ENCODE measurements at places on chromosomes 12 and 14.

DNA sequence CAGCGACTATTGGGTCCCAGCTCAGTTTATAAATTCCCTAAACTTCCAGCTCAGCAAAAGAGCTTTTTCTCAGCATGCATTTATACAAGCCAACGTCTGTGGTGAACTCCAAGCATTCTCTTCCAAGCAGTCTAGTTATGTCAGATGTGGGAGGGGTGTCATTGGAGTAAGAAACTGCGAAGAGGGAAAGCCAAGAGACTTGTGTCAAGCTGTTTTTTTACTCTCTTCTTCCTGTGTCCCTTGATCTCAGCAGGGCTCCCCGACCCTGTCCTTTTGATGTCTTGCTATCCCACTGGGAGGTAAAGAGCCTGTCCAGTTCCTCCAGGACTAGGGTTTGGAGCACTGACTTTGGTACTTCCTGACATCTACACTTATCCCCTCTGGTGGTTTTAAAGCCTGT lies 69.0 kb downstream of the PPM1H start:
- DNase-seq = no peak

DNA sequence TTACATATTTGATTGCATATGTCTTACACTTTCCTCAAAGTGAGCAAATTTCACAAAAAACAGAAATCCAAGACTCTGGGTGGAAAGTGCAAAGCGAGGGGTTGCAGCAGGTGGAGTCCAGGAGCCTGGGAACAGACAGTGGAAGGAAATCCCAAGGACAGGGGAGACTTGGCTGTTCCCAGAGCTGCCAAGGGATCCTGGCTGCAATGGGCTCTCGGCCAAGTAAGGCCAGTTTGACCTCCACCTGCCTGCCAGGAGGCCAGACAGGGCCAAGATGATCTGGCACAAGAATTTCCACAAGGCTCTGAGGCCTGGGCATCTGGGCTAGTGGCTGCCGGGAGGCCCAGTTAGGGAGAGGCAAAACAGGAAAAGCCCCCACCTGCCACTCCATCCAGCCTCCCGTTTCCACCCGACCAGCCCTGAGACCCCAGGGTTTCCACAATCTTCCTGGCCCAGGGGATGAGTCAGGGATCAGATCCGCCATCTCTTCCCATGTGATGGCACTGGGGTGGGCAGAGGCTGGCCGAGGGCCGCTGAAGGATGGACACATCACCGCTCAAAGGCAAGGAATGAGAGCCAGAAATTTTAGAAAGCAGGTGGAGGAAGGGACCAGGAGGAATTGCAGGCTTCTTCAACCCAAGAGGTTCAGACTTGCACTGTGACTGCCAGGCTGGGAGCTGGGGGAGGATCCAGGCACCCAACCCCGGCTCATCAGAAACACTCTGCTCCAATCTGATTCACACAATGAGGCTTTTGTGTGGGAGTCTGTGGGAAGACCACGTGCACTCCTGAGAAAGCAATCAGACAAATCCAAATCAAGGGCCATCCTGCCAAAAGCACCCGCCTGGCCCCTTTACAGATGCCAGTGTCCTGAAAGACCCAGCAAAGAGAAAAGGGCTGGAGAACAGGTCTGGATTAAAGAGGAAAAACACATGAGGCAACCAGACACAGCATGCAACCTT lies 16.3 kb downstream of the SCARB1 start:
- no peak for DNase-seq

GRCh38 chr12:6097411-6097810 lies 27.1 kb downstream of the VWF start:
- DNase-seq = no peak

DNA sequence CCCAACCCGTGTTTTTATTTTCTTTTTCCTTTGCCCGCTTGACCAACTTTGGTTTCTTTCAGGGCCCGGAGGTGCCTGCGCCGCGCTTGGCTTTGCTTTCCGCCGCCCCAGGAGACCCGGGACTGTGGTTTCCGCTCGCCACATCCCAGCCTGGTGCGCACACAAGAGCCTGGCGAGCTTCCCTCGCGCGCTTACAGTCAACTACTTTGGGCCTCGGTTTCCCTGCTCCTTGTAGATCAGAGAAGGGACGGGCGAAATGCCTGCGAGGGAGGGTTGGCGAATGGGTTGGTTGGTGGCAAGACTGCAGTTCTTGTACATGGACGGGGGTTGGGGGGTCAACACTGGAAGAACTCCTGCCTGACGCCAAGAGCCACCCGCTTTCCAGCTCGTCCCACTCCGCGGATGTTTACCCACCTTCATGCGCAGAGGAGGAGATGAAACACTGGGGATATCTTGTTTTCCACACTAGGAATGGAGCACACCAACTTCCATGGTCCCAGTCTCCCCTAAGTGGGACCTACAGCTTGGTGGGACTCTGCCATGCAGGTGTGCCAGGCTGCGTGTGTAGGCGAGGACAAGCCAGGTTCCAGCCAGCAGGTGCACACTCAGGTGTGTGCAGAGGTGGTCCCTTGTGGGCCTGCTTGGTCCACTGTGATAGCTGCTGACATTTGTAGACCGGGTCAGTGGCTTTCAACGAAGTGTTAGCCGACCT lies 16.6 kb upstream of the TBX3 start:
- DNase-seq = no peak

GRCh38 chr14:90509403-90509802 lies 112.6 kb downstream of the CALM1 start:
- DNase-seq = no peak

DNA sequence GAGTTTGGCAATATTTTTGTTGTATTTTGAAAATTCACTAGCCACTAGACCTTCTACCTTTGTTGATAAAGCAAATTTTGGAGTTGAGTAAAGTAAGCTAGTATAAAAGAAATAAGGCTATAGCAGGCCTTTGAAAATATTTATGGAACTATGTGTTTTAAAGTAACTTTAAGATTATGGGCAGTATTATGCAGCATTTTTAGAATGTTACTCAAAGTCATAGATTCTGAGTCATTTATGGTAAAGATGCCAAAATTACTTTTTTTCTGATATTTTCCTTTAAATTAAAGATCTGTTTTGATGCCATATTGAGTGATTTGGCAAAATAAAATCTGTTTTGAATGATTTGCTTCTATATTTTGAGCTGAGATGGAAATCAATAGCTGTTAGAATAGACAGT lies 57.2 kb downstream of the SYNE2 start:
- DNase-seq = no peak

- DNase-seq = no peak
Observed at GRCh38 chr12:100868487-100868886, 73.9 kb downstream of the ANO4 start.

GRCh38 chr12:75862692-75863471 lies 168.7 kb downstream of the PHLDA1 start:
- DNase-seq = no peak

DNA sequence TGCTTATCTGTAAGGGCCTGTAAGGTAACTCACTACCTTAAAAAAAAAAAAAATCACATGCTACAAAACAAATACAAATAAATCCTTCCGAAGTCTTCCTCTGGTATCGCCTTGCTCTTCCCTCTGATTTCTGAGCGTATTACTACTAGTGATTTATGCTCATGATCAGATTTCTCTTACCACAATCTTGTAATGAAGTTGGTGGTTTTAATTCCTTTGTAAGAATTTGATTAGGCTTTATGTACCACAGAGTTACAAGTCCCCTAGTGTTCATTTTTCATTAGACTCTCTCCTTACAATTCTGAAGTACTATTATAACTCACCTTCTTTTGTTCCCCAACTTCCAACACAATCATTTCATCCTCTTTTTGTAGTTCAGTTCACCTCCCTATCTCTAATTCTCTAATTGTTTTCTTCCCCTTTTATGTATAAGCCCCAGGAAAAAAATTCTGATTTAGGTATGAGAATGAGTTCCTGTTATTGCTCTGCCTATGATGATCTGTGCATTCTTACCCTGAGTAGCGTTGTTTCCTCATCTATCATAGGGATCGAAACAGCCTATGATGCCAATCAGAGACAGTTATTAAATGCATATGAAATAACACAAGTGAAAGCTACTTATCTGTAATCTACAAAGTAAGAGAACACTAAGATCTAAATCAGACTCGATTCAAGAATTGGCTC lies 81.5 kb downstream of the EPS8 start:
- no peak for DNase-seq

DNA sequence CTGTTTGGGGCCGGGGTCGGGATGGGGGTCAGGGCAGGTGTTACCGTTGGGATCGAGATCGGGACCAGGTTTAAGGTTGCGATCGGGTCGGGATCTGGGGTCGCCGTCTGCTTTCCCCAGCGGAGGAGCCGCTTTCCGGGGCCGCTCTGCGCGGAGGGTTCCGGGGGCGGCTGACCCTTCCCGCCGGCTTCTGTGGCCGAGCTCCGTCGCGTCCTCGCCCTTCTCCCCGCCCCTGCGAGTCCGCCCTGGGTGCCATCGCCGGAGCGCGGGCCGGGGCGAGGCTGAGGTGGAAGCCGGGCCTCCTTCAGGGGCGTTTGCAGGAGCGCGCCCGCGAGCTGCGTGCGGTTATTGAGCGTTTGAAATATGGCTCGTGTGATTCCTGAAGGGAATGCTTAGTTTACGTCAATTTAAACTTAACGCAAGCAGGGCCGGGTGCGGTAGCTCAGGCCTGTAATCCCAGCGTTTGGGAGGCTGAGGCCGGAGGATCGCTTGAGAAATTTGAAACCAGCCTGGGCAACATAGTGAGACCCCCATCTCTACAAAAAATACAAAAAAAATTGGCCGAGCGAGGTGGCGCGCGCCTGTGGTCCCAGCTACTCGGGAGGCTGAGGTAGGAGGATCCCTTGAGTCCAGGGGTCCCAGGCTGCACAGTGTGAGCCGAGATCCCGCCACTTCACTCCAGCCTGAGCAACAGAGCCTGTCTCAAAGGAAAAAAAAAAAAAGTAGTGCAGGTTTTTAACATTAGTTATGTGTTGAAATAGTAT lies 620 bp downstream of the PGAM5 start:
- peak; percentile 7 for DNase-seq

DNA sequence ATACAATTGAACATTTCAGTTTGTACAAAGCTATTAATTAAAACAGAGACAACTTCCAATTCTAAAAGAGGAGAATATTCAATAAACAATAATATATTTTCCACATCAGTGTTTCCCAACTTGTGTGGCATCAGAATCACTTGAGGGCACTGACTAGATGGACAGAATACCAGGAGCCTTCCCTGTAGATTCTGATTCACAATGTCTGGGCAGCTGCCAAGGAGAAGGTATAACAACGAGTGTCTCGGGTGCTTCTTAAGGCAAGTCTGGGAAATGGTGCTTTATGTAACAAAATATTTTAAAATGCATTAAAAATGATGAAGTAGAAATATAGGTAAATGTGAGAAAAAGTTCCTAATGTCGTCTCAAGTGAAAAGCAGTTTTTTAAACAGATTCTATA lies 26.2 kb downstream of the GALC start:
- DNase-seq = no peak

GRCh38 chr12:108914121-108914531 lies 34.2 kb downstream of the DAO start:
- no peak for DNase-seq

DNA sequence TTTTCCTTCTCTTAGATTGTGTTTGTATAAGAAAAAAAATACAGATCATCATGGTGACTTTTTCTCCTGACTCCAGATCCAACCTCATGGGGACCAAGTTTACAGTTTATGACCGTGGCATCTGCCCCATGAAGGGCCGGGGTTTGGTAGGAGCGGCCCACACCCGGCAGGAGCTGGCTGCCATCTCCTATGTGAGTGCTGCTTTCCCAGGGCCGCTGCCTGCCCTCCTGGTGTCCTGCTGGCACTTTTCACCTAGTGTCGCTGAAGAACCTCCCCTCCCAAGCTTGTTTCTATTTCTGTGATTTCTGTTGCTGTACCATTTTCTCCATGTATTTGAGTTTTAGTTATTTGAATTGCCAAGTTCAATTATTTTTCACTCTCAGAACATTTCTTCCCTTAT lies 24.8 kb upstream of the TEAD4 start:
- DNase-seq = no peak

GRCh38 chr12:31274520-31275300 lies 51.2 kb downstream of the SINHCAF start:
- no peak for DNase-seq

DNA sequence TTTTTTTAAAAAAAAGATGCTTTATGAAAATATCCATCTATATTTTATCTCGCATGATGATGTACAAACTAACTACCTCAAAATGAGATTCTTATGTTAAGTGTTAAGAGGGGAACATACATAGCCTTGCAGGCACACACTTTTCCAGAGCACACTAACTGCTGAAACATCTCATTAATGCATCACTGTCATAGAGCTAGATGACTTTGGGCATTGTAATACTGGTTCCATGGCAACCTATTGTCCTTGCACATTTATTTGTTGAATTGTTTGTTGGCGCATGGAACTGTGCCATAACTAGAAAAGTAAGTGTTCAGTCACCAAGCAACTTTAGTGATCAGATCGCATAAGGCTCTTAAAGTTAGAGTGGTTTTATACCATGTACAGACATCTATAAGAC lies 348.3 kb downstream of the GALC start:
- DNase-seq = no peak

GRCh38 chr14:96578619-96579018 lies 76.4 kb downstream of the PAPOLA start:
- DNase-seq = no peak

DNA sequence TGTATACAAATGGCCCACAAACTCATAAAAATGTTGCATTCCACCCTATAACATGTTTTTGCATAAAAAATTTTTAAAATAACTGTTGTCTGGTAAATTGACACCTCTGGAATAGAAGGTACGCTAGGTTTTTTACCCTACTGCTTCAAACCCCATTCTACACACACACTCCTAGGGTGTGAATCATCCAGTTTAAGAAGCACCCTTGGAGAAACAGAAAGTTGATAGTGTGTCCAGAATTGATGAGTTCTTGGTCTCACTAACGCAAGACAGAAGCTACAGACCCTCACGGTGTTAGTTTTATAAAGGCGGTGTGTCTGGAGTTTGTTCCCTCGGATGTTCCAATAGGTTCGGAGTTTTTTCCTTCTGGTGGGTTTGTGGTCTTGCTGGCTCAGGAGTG lies 158.5 kb downstream of the KLRB1 start:
- DNase-seq = no peak

GRCh38 chr12:68264158-68264855 lies 10.9 kb upstream of the IL22 start:
- no peak for DNase-seq

GRCh38 chr14:53412819-53413675 lies 259.9 kb upstream of the DDHD1 start:
- DNase-seq = no peak

GRCh38 chr14:54446161-54446693 lies 5.1 kb upstream of the CNIH1 start:
- DNase-seq = no peak

DNA sequence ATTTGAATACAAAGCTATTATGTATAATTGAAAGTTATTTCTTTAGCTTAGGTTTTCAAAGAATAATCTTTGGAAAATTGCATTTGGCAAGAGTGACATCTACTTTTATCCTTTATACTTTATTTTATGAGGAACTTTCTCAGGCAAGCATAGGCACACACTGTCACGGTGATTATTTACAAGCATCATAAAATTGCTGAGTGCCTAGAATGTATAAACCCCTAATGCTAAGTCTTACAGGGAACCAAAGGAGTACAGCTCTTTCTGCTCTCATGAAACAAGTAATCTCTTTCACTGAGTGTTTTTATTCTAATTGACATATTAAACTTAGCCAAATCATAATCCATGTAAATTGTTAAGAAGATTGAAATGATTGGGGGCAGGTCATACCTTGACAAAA lies 154.9 kb downstream of the FSCB start:
- DNase-seq = no peak

Data from activated CD4-positive, alpha-beta T cell treated with anti-CD3 and anti-CD28 coated beads, Interleukin-2, amount 50 U/mL, for 4 hours (primary cell).